ENCODE measurements at places on chromosomes 1 and 21.

GRCh38 chr1:167450843-167451242 is 67.5 kb downstream of the CD247 start:
- no peak for DNase-seq

DNA sequence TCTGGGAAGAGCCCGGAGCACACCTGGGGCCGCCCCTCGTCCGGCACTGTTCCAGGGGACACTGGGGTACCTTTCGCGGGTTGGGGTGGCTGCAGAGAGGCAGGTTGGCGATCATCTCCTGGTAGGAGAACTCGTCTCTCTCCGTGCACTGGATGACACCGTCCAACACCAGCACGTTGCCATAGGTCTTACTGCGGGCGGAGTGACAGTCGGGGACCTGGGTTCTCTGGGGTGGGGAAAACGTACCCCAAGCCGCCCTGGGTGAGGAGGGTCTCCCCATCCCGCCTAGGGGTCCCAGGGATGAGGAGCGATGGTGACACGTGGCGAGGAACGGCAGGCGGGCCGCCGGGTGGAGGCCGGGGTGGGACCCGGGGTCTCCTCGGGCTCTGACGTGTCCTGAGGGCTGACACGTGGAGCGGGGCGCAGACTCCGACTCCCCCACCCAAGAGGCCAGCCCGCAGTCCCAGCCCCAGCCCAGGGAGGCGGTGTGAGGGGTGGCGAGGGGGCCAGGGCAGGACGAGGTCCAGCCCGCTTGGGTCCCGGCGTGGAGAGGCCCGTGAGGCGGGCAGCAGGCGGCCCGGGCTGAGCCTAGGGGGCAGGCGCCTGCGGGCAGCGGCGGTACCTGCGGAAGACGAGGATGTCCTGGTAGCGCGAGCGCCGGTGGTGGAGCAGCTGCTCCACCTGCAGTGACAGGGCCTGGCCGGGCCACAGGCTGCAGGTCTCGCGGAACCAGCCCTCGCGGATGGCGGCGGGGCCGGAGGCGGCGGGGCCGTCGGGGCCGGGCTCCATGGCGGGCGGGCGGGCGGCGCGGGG is 457 bp downstream of the SRM start:
- no peak for DNase-seq

- peak; percentile 29 for DNase-seq
These were observed 177.5 kb downstream of the ASTN1 start for GRCh38 chr1:176987016-176987415.

GRCh38 chr1:165862448-165862847 is 35.0 kb downstream of the UCK2 start:
- DNase-seq, result no peak

GRCh38 chr1:83641796-83642443 is 357.0 kb downstream of the TTLL7 start:
- DNase-seq, result peak; percentile 57

DNA sequence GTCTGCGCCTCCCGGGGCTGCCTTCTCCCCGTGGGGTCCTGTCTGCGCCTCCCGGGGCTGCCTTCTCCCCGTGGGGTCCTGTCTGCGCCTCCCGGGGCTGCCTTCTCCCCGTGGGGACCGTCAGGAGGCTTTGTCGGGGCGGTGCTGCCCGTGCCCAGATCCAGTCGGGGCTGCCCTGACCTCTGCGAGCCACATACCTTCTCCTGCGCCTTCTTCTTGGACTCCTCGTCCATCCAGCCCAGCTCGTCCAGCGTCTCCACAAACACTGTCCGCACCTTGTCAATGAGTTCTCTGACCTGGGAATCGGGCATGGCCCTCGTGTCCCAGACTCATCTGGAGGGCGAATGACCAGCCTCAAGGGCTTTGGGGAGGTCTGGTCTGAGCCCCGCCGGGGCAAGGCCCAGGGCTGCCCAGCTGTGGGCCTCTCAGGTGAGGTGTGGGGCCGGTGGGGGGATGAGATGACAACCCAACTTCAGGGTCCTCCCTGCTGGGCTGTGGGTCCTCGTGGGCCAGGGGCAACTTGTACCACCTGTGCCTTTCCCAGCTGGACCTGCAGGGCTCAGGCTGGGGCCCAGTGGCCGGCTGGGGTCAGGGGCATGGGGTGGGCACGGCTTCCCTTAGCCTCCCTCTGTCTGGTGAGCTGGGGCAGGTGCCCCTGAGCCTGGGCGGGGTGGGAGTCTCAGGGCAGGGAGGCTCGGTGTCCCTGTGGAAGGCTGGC is 9.4 kb downstream of the PRXL2B start:
- DNase-seq, result no peak

DNA sequence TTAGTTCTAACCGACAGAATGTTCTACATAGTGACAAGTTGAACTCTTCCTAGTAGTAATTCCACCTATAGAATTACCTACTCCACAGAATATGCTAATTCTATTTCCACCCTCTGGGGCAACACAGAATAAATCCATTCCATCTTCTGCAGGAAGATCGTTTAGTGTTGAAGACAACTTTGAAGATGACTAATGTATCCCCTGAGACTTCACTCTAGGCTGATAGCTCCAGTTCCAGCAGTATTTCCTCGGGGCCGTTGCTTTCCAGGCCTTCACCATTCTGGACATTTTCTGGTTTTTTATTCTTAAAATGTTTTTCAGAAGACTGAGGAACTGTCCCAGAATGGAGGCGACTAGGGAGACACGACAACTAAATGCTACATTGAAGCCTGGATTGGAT is 61.0 kb upstream of the CSF1 start:
- DNase-seq, result no peak

- no peak for DNase-seq
These were observed 45.4 kb upstream of the WASF2 start for GRCh38 chr1:27535386-27535785.

DNA sequence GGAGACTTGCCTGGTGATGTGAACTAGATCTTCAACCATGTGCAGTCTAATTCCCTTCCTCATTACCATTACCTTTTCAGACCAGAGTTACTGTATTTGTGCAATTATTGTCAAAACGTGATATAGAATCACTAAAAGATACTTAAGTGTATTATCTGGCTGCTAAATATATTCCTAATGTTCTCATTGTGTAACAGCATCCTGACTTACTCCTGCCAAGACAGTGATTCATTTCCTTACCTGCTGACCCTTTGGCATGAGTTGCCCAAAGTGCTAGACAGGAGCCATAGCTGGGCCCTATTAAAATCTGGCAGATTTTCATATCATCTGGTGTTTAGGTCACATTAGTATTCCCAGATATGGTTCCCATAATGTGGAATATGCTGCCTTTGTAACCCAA is 598.3 kb upstream of the CAMK1G start:
- DNase-seq, result no peak

GRCh38 chr1:63753591-63753990 is 20.2 kb upstream of the ROR1 start:
- no peak for DNase-seq

DNA sequence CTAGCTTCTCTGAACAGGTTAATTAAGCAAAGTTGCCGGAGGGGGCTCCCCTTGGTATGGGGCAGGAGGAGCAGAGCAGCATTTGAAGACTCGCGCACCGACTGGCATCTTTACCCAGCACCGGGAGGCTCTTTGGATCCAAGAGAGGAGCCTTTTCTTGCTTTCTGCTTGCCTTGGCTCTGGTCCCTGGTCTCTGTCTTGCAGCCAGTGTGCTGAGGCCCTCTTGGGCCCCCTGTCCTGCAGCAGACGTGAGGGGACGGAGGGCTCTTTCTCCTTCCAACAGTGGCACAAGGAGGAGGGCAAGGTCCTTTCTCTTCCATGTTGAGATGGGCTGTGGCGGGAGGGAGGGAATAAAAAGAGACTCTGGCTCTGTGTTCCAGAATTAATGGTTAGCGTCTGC is 45.6 kb downstream of the ZBTB18 start:
- DNase-seq, result no peak

DNA sequence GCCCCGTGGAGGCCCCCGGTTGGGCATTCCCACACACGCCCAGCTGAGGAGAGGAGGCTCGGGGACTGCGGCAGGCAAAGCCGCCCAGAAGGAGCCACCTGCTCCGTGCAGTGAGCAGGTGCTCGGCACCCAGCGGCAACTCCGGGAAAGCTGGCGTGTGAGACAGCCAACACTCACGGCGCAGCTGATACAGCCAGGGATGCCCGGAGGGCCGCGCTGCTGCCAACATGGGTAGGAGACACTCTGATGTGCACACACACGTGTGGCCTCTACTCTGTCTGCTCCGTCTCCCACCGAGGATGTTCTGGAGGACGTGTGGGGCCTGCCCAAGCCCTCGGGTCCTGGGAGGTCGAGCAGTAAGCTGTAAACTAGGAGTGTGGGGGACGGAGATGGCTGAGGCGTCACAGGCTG is 12.9 kb downstream of the MORN1 start:
- DNase-seq, result no peak

DNA sequence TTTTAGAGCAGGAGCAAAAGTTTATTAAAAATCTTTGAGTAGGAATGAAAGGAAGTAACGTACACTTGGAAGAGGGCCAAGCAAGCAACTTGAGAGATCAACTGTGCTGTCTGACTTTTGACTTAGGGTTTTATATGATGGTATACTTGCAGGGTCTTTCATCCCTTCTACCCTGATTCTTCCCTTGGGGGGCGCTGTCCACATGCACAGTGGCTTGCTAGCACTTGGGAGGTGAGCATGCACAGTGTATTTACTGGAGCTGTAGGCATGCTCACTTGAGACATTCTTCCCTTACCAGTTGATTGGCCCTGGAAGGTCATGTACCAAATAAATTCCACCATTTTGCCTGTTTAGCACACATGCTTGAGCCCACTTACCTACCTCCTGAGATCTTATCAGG is 1001.3 kb upstream of the ADGRL2 start:
- no peak for DNase-seq

- no peak for DNase-seq
These were observed 17.5 kb downstream of the PACC1 start for GRCh38 chr1:212397171-212397570.

DNA sequence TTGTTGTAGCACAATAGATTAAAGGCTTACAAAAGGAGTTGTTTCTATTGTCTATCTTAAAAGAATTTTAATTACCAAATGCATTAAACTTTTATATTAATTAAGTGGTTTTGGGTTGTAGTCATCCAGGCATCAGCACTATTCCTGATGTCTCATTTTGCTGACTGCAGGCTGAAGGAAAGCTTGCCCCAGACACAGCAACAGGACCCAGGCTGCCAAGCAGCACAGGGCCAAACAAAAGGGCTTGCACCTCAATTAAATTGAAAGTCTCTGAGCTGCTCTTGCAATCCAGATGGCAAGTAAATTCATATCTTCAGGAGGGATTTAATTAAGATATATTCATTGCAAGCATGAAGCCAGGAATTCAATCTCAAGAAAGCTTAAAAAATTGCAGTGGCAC is 80.7 kb upstream of the CHODL start:
- no peak for DNase-seq

DNA sequence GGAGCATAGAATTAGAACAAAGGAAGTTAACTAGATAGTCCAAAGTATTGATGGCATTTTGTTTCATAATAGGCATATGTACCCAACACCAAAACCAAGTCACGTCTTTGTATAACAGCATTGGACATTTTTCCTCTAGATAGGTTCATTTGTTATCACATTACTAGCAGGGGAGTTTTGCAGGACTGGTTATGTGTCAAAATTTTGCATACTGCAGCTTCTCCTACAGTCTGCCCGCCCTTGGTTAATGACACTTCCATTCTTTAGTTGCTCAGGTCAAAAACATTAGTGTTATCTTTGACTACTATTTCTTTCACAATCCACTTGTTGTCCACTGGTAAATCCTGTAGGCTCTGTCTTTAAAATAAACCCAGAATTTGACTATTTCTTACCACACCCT is 8.9 kb downstream of the CAPZA1 start:
- DNase-seq, result no peak

- peak; percentile 78 for DNase-seq
These were observed 362.5 kb upstream of the ADAMTS5 start for GRCh38 chr21:27329255-27329851.

GRCh38 chr21:42135386-42136052 is 64.4 kb downstream of the UMODL1 start:
- DNase-seq, result no peak

DNA sequence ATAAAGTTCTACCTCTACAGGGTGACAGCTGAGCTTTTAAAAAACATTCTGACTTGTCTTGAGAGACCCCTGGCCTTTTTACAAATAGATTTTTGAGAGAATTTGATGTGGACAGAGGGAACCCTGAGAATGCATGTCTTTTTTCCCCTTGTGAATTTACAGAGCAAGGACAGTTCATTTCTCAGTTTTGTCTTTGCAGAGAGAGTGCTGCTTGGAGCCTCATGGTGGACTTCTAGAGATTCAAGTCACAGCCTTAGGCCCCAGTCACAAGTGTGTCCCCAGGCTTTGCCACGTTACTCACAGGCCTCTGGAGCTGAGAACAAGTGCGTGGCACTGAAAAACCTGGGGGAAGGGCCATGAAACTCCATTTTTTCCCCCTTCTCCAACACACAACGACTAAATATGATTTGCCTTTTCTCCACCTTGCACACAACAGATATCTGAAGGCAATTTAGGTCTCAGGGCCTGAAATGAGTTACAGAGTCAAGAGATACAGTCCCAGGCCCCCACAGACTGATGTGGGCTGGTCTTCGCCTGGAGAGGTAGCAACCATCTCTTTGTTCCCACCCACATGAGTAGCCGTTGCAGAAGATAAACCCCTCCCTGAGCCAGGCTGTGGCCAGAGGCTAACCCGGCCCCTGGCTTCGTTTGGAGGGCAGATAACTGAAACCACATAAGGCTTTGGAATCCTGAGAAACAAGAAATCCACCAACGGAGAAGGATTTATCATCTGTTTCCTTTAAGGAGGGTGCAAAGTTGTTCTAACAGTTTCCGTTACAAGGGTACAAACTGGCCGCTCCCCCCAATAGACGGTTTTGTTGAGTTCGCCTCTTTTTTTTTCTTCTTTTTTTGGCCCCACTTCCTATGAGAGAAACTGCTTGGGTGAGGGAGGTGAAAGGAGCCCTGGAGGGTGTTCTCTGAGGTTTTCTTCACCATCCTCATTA is 1.0 kb upstream of the PIGV start:
- DNase-seq, result peak; percentile 64

- DNase-seq, result no peak
These were observed 32.7 kb downstream of the TRIM11 start for GRCh38 chr1:228373681-228374571.

GRCh38 chr1:9038881-9039760 is 12.9 kb upstream of the SLC2A7 start:
- no peak for DNase-seq

GRCh38 chr1:209428241-209428921 is 155.1 kb upstream of the CAMK1G start:
- DNase-seq, result peak; percentile 42

GRCh38 chr1:59986516-59987310 is 60.1 kb upstream of the CYP2J2 start:
- DNase-seq, result no peak
